Endodermal cell (in vitro differentiated cells): ENCODE measurements at places on chromosomes 2 and 18.

DNA sequence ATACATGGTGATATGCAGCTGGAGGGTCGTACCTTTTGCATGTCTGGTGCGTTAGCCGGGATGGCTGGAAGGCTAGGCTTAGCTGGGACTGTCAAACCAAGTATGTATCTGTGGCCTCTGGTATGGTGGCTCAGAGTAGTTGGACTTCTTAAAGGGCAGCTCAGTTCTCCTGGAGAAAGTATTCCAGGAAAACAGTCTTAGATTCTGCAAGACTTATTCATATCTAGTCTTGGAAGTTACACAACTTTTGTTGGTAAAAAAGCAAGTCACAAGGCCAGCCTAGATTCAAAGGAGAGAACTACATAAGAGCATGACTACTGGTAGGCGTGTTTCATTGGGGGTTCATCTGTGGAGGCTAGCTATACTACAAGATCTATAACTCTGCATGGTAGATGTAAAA is 45.5 kb downstream of the EML4 start:
- DNase-seq: no peak

DNA sequence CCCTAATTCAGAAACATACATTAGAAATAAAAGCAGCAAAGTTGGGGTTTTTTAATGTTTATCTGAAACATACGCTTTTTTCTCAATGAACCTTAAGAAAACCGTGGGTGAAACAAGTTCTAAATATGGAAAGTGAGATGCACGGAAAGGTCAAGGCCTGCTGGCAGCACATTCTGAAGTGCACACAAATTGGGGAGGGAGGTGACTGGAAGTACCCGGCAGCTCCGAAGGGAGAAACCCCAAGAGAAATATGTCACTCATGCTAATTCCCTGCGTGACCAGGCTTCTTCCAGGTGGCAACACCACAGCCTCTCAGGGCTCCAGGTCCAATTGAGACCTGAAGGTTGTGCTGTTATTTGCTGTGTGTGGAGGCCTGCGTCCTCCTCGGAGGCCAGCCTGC is 45.5 kb downstream of the EIPR1 start:
- no peak for DNase-seq

GRCh38 chr2:64989982-64990614 is 899 bp downstream of the SLC1A4 start:
- peak; percentile 52 for DNase-seq

GRCh38 chr18:11666176-11666575 is 22.9 kb upstream of the GNAL start:
- peak; percentile 52 for DNase-seq

- DNase-seq: peak; percentile 43
Measured at GRCh38 chr2:7857904-7858303, 824.0 kb upstream of the ID2 start.

GRCh38 chr2:12988279-12988678 is 271.5 kb downstream of the TRIB2 start:
- no peak for DNase-seq

GRCh38 chr2:96148410-96149217 is 3.4 kb upstream of the DUSP2 start:
- DNase-seq: peak; percentile 95

- DNase-seq: peak; percentile 63
Measured at GRCh38 chr2:203909261-203909967, 27.1 kb upstream of the ICOS start.

GRCh38 chr18:22556222-22557167 is 138.8 kb upstream of the CTAGE1 start:
- no peak for DNase-seq

- no peak for DNase-seq
Measured at GRCh38 chr2:95038635-95039298, 13.3 kb downstream of the MAL start.

GRCh38 chr2:31406593-31407385 is 7.8 kb downstream of the XDH start:
- DNase-seq: no peak

GRCh38 chr18:59957957-59958356 is 58.2 kb downstream of the PMAIP1 start:
- DNase-seq: no peak

- DNase-seq: no peak
Measured at GRCh38 chr2:98020516-98020915, 24.8 kb upstream of the TMEM131 start.

DNA sequence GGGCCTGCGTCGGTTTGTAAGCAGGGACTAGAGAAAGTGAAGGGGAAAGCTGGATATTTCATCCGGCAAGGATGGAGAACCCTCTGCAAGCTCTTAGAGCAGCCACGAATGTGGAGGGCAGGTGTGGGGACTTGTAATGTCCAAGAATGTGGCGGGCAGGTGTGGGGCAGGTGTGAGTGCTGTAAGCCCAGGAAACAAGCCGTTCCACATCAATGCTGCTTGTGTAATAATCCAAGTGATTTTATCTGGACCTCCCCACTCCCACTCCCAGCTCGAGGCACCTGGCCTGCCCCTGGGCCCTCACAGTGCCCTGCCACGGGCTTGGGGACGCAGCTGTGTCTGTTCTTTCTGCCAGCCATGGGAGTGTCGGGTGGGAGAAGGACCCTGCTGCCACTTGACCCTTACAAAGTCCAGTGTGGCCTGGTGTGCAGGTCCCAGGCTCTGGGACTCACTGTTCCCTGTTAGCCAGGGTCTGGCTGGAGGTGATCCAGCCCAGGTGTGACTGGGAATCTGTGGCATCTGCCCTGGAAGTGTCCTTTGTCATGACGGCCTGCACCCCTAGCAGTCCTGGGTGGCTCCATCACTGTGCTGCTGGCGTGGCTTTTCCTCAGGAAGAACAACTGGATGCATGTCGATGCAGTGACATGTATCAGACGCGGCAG is 42.8 kb downstream of the SOX11 start:
- no peak for DNase-seq

DNA sequence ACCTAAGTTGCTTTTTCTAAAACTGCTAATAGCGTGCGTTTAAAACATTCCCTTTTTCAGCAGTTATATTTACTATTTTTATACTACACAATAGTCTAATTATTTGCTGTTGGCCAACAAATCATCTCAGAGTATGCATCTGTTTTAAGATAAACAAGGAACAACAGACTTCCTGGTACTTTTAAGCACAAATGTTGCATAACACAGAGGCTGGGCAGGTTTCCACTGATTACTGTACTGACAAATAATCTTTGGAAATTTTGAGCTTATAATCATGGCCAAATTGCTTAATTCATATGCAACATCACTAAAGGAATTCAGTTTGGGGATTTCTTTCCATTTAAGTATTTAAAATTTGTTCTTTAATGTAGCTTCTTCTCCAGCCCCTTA is 737.4 kb upstream of the SALL3 start:
- no peak for DNase-seq

DNA sequence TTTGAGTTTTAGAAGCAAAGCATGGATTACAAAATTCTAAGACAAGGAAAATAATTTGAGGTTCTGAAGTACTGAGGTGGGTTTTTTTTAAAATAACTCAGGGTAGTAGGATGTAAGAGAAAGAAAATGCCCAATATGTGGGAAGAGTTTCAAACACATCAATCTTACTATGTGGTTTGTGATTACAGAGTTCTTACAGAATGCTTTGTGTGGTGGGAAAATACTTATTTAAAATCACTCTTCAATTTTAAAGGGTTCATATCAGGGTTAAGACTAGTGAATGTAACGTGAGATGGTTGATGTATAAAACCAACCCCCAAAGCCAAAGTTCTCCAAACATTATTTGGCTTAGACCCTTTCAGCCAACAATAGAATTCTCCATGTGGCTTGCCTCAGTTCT is 173.5 kb downstream of the UBE2E3 start:
- no peak for DNase-seq

DNA sequence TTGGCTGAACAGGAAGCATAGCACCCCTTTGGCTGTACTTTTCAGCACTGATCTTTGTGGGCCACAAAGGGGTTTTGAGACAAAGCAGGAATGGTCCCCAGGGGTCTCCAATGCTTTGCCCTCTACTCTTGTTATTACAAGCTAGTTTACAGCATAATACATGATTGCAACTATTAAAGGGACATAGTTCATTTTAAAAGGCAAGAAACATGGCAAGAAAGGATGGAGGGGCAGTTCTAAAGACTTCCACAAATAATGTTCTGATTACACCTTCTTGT is 196.6 kb downstream of the FHOD3 start:
- DNase-seq: no peak

GRCh38 chr18:64219517-64219916 is 70.6 kb upstream of the LINC00305 start:
- no peak for DNase-seq

- DNase-seq: no peak
Measured at GRCh38 chr2:187976986-187977333, 314.7 kb upstream of the GULP1 start.

- DNase-seq: no peak
Measured at GRCh38 chr2:15874854-15875804, 65.2 kb upstream of the MYCN start.

- DNase-seq: no peak
Measured at GRCh38 chr18:31792580-31792911, 31.9 kb upstream of the SLC25A52 start.
